AG09319 (cell line): ENCODE measurements at places on chromosomes 12 and 14.

- DNase-seq, result no peak
Measured at GRCh38 chr12:33825442-33825841, 196.9 kb upstream of the ALG10 start.

- DNase-seq, result no peak
Measured at GRCh38 chr12:131077931-131078391, 124.3 kb downstream of the ADGRD1 start.

DNA sequence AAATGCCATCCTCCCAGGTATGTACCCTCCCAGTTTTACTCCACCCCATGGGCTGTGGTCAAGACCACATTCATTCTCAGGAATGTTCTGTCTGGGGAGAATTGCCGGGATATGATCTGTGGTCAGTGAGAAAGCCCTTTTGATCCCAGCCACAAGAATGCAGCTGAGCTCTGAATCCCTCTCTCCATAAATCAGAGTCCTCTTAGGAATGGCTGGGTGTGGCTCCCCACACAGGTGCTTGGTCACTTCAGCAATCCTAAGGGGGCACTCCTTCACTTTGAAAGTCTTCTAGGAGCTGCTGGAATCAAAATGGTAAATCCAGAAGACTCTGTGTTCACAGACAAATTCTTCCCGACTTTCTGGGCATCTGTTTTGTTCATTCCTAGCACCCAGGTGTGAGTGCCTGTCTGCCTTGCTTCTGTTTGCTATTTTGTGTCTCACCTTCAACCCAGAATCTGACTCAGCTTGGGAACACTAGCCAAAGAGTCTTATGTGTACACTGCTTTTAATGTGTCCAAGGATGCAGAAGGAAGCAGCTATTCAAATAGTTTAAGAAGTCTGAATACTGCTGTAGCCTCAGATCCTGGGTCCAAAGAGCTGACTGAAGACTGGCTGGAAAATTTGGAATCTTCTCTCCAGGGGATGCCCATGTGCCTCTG, 144.6 kb upstream of the CDKN3 start:
- DNase-seq, result peak; percentile 8

GRCh38 chr14:69451941-69452340, 32.6 kb upstream of the PLEKHD1 start:
- DNase-seq, result no peak

DNA sequence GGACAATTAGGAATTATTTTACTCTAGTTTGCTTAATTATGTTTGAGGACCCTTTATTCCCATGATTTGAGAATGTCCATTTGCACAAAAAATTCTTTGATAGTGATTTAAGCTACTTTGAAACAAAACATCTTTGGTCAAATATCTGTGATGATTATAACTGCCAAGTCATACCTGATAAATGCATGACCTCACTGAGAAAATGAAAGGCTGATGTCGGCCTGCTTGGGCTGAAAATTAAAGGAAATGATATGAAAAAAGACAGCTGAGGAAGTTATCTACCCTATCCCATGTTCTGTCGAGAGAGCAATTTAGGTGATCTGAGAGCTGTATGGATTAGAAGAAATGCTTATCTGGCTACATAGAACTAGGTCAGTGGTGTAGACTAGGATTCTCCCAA, 43.6 kb downstream of the ATL1 start:
- no peak for DNase-seq

GRCh38 chr12:125203145-125203765, 138.0 kb downstream of the AACS start:
- DNase-seq, result no peak

DNA sequence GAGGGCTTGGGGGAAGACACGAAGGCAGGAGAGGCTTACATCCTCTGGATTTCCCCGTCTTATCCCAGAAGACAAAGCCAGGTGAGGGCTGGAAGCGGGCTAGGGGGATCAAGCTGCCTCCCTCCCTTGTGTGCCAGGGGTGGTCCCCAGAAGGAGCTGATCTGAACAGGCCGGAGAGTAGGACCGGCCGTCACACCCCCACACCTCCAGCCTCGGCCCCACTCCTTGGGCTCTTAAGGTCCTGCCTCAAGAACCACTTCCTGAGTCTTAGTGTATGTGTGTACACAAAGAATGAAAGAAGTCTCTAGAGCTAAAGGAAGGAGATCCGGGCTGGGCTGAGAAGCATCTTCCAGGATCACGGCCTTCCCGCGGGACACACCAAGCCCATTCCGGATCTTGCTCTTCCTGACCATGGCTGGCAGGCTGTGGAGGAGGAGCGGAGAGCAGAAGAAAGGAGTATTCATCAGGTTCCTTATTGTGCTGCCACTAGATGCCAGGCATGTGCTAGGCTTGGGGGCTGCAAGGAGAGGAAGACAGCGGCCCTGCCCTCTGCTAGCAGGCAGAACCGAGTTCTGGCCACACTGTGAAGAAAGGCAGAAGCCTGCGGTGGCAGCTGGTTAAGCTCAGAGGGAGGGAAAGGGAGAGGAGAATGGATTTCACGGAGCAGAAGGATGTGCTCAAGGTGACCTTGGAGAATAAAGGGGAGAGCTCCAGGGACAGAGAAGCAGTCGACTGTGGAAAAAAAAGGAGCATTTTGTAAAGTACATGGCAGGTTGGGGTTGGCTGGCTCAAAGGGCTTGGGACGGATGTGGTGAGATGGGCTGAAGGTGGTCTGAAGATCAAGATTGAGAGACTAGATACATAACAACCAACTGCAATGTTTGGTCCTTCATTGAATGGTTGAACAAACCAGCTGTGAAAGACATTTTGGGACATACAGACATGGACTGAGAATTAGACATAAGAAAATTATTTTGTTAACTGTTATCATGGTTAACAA, 1.3 kb upstream of the CD63 start:
- DNase-seq, result no peak

- no peak for DNase-seq
Measured at GRCh38 chr14:72610831-72611200, 283.1 kb downstream of the DPF3 start.

DNA sequence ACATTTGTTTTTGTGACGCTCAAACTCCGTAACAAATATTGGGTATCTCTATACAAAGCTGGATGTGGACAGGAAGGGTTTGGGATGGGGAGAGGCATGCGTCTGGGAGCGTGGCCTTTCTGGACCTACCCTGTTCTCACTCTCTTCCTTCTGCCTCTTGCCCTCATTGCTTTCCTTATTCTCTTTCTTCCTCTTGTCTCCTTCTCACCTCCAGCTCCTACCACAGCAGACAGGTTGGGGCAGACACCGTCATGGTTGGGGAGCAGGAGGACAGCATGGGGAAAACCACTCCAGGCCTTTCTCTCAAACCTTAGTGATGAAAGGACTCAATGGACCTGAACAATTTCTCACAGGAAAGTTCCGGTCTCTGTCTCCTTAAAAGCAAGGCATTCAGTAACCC, 465.3 kb downstream of the RAD51B start:
- DNase-seq, result no peak

DNA sequence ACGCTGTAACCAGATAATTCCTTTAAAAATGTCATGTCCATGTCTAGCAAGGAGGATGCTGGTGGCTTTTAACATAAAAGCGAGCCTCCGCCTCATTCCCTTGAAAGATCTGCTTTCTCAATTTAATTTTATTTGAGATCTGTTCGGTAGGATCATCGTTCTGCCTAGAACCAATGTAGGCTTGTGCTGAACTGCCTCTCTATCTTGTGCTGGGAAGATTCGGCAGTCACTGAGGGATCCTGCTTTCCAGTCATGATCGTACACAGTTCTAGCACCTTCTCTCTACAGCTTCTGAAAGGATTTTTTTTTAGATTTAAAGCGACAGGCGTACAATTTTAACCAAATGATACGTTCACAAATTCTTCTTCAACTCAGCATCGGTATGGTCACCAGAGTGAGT, 54.3 kb downstream of the PEBP1 start:
- no peak for DNase-seq
